Cortex of kidney (tissue), 1 donor: ENCODE measurements at places on chromosomes 11 and 22.

DNA sequence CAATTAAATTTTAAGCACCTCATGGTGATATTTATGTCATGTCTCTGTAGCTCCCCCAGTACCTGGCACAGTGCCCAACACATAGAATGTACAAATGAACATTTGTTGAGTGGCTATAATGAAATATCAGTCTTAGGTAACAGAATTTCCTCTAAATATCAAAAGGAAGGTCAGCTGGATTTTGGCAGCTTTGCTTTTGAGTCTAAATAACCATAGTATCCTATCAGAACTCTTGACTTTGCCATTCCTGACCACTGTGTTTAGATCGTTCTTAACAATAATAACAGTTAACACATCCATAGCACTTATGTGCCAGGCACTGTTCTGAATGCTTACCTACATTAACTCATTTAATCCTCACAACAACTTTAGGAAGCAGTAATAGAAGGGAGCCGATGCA lies 26.6 kb downstream of the TMEM123 start:
- no peak for DNase-seq

- no peak for DNase-seq
Measured at GRCh38 chr11:27837895-27838563, 137.8 kb upstream of the BDNF start.

DNA sequence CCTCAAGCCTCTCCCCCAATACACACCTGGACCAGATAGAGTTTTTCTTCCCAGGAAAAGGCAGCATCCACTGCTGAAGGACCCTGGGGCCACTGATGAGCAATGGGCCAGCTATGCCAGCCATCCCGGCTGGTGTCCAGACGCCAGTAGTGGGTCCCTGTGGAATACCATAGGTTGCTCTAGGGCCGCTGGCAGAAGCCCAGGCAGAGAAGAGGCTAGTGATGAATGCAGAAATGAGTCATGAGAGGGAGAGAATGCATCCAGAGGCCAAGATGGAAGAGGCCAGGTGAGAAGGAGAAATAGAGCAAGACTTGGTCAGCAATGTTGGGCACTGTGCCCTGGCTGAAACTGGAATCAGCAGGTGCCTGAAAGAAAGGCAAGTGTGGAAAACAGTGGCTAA lies 8.9 kb downstream of the HPX start:
- no peak for DNase-seq

GRCh38 chr11:116190861-116191260 lies 581.9 kb downstream of the BUD13 start:
- DNase-seq: no peak

DNA sequence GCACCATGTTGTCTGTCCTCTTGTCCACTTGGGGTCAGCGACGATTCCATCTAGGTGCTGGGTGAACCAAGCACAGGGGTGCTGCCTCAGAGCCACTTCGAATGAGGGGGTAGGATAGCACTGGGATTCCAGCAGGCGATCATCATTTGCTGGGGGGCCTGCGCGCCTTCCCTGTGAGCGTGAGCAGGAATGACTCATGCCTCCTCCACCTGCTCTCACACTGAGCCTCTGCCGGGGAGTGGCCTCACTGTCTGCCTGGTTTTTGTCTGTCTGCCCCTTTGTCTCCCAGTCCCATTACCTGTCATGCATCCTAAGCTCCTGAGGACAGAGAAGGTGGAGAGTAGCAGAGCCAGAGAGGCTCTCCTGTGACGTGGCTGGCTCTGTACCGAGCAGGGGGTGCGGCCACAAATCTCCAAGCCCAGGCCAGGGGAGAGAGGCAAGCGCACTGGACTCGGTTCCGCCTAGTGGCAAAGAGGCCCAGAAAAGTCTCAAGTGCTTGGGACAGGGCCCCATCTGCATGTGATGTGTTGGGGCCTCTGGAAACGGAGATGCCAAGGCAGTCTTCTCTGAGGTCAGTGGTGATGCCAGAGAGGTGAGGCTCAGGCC lies 30.8 kb downstream of the RSPH14 start:
- no peak for DNase-seq
